CD4-positive, alpha-beta T cell (primary cell): ENCODE measurements at places on chromosomes 5 and 9.

DNA sequence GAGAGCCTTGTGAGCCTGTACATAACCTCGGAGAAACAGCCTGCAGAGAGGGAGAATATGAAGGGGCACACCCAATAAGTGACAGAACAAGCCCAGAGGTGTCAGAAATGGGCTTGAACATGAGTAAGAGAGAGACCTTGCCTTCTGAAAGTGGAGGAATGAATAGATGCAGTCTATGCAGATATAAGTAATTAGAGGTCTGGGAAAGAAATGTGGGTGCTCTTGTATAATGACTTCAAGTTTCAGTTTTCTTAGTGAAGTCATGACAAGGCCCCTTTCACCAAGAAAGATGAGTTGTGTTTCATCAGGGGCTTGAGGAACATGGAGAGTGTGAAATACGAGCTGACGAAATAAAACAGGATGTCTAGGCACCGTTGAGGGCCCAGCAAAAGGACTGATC, 15.1 kb downstream of the GRAMD2B start:
- H3K4me1 ChIP-seq: peaks cover under 1% of the 10 kb centered on the region
- H3K4me3 ChIP-seq: no peak overlapping the region
- H3K27me3 ChIP-seq: no peaks in the 10 kb centered on the region
- H3K36me3 ChIP-seq: no peaks in the 10 kb centered on the region

DNA sequence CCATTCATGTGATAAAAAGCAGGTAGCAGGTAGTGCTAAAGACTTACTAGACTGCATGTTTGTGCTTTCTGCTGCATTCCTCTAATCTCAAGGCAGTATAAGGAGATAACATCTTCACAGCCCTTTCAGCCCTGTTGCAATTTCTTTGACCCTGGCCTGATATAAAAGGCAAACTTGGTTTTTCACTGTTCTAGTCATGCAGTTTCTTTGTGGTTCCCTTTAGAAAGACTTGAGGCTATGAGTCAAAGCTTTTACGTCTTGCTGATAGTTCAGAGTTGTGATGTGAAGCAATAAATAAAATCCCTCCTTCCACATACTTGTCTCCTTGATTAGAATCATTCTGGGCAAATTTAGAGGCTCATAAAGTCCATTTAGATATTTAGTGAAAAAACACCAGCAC, 88.6 kb upstream of the CDKN2B start:
- peaks cover 6% of the 10 kb centered on the region for H3K27me3 ChIP-seq
- no peaks in the 10 kb centered on the region for H3K36me3 ChIP-seq
- DNase-seq: no peak
- H3K27ac ChIP-seq: no peak overlapping the region

- no peaks in the 10 kb centered on the region for H3K4me1 ChIP-seq
- DNase-seq: no peak
- H3K4me3 ChIP-seq: no peak overlapping the region
- no peaks in the 10 kb centered on the region for H3K27me3 ChIP-seq
- H3K27ac ChIP-seq: no peak overlapping the region
Observed at GRCh38 chr5:103648086-103648485, 85.5 kb upstream of the NUDT12 start.

DNA sequence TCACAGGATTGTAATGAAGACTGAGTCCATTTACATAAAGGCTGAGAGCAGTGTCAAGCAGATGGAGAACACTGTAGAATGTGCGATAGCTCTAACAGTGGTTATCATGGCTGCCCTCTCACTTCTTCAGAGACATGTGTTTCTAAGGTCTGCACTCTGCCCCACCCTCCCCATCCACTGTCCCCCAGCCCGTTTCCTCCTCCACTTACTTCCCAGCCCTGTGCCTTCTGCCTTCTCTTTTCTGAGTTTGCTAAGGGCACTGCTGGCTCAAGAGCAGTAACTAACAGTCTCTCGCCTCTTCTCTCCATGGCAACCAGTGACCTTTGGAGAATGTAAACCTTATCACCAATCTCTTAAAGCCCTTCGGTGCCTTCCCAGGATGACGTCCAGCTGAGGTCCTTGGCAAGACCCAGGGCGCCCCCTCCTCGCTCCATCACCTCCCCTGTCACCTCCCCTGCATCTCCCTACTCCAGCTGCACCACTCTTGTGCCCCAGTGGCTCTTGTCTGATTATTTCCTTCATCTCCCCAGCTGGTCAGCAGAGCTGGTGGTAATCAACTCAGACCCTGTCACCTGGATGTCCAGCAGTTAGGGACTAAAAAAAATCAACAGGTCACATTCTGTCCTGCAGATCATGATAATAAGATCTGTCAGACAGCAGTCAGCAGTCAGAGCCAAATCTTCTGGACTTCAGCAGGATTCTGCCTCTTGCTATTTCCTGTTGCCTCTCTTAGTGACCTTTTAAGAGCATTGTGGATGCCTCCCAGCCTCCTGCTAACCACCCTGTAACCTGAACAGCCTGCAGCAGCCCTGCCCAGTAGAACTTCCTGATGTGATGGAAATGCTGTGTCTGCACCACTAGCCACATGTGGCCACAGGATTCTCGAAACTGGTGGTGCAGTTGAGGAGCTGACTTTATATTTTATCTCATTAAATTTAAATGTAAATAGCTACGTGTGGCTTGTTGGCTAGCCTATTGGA, 9.0 kb downstream of the FXN start:
- no peaks in the 10 kb centered on the region for H3K27me3 ChIP-seq
- no peak overlapping the region for H3K4me3 ChIP-seq
- DNase-seq: no peak
- peaks cover 40% of the 10 kb centered on the region for H3K36me3 ChIP-seq
- peaks cover 4% of the 10 kb centered on the region for H3K4me1 ChIP-seq

GRCh38 chr5:106882035-106882434, 788.7 kb downstream of the EFNA5 start:
- no peaks in the 10 kb centered on the region for H3K36me3 ChIP-seq
- H3K27ac ChIP-seq: no peak overlapping the region
- no peak for DNase-seq
- no peaks in the 10 kb centered on the region for H3K4me1 ChIP-seq
- no peak overlapping the region for H3K4me3 ChIP-seq
- no peaks in the 10 kb centered on the region for H3K27me3 ChIP-seq

- H3K27me3 ChIP-seq: no peaks in the 10 kb centered on the region
- no peak overlapping the region for H3K27ac ChIP-seq
Observed at GRCh38 chr9:115010874-115011273, 80.5 kb upstream of the TNFSF8 start.

GRCh38 chr5:160694896-160695295, 157.1 kb downstream of the ATP10B start:
- H3K36me3 ChIP-seq: no peaks in the 10 kb centered on the region
- no peaks in the 10 kb centered on the region for H3K4me1 ChIP-seq
- no peak for DNase-seq
- no peak overlapping the region for H3K4me3 ChIP-seq
- H3K27ac ChIP-seq: no peak overlapping the region

DNA sequence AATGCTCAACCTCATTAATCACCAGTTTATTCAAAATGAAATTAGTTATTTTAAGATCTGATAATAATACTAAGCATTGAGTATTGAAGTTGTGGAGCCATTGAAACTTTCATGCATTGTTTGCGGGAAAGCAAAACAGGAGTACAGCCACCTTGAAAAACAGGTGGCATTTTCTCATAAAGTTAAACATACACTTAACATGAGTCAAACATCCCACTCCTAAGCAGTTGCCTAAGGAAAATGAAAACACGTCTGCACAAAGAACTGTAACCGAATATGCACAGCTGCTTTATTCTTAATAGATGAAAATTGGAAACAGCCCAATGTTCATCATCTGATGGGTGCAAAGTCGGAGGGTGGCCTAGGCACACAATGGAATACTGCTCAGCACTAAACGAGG, 177.3 kb downstream of the IRX2 start:
- H3K27me3 ChIP-seq: no peaks in the 10 kb centered on the region
- H3K4me1 ChIP-seq: no peaks in the 10 kb centered on the region
- H3K36me3 ChIP-seq: no peaks in the 10 kb centered on the region
- no peak overlapping the region for H3K4me3 ChIP-seq
- H3K27ac ChIP-seq: no peak overlapping the region

GRCh38 chr5:111584651-111585050, 72.3 kb upstream of the STARD4 start:
- no peaks in the 10 kb centered on the region for H3K4me1 ChIP-seq
- no peaks in the 10 kb centered on the region for H3K36me3 ChIP-seq
- no peak overlapping the region for H3K27ac ChIP-seq
- H3K27me3 ChIP-seq: no peaks in the 10 kb centered on the region
- no peak for DNase-seq
- H3K4me3 ChIP-seq: no peak overlapping the region

DNA sequence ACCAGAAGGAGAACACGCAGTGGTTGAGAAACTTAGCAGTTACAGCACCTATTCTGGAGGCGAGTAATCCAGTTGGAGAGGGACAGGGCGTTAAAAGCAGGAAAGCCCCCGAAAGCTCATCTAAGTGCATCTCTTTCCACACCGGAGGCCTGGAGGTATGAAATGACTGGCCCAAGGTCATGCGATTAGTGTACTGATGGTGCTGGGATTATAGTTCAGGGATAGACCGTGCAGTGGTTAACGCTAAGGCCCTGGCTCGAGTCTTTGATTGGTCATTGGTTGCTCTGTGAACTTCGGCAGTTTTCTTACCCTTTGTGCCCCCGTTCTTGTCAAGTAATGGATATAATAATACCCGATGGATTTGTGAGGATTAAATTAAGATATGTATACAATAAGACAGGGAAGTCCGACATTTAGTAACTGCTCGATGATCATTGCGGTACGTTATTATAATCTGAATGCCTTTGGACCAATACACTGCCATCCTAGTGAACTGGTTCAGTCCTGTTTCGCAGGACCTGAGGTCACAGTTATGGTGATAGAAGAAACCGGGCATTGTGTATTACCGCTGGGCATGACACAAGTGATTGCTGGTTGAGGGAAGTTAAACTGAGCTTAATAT, 960 bp downstream of the CANX start:
- H3K27me3 ChIP-seq: no peaks in the 10 kb centered on the region
- peak; percentile 54 for DNase-seq
- H3K27ac ChIP-seq: peak overlapping the region; percentile 85

DNA sequence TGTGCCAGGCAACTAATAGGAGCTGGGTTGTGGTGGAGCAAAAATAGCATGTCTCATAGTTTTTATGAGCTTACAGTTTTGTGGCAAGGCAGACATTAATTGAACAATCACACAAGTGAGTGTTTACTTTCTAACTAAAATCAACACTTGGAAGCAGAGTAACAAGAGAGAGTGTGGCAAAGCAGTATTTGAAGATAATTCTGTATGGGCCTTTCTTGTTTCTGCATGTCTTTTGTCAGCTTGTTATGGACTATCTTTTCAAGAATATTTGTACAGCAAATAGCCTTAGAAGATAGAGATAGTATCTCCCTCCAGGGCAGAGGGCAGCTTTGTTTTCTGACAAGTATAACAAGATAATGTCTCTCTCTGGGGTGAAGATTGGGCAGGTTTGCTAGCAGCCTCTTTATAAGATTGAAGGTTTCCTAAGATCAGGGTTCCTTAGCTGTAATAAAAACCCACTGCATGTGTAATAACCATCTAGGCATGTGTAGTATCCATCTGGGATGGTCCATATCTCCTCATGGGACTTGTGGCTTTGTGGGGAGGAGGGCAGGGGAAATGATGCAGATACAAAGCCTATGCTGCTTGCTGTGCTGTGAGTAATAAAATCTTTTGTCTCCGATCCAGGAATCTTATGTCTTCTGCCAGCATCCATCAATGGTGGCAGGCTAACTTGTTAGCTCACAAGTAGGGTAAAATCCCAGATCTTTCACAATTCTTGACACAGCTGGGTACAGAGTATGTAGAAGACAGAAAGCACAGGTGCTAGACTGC, 479.9 kb downstream of the KDM4C start:
- H3K36me3 ChIP-seq: no peaks in the 10 kb centered on the region
- no peak for DNase-seq
- H3K27me3 ChIP-seq: no peaks in the 10 kb centered on the region
- H3K27ac ChIP-seq: no peak overlapping the region
- no peaks in the 10 kb centered on the region for H3K4me1 ChIP-seq
- H3K4me3 ChIP-seq: no peak overlapping the region

GRCh38 chr5:175728885-175729828, 71.3 kb downstream of the HRH2 start:
- peaks cover 8% of the 10 kb centered on the region for H3K4me1 ChIP-seq
- DNase-seq: peak; percentile 23
- no peak overlapping the region for H3K4me3 ChIP-seq
- H3K36me3 ChIP-seq: no peaks in the 10 kb centered on the region
- peaks cover 10% of the 10 kb centered on the region for H3K27me3 ChIP-seq

- no peak for DNase-seq
- H3K4me1 ChIP-seq: no peaks in the 10 kb centered on the region
- H3K27ac ChIP-seq: no peak overlapping the region
- H3K36me3 ChIP-seq: no peaks in the 10 kb centered on the region
- H3K4me3 ChIP-seq: no peak overlapping the region
- H3K27me3 ChIP-seq: peaks cover 14% of the 10 kb centered on the region
Observed at GRCh38 chr5:943918-944620, 51.4 kb downstream of the TRIP13 start.

- H3K27ac ChIP-seq: no peak overlapping the region
- H3K36me3 ChIP-seq: no peaks in the 10 kb centered on the region
- no peaks in the 10 kb centered on the region for H3K27me3 ChIP-seq
- no peak for DNase-seq
- no peak overlapping the region for H3K4me3 ChIP-seq
- no peaks in the 10 kb centered on the region for H3K4me1 ChIP-seq
Observed at GRCh38 chr5:82639393-82640144, 361.4 kb upstream of the RPS23 start.

DNA sequence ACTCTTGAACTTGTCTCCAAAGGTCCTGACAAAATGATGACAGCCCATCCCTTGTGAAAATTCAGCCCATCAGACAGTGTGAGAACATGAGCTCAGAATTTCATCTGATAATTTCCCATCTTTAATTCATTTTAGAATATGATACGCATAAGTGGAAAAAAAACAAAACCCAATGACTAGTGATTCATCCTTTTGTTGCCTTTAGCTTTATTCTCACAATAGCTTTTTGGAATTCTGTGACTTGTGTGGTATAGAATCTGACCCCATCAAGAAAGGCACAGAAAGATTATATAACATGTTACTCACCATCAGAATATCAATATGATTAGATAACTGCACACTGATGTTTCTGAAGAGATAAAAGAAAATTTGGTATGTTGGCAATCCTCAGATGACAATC, 16.1 kb upstream of the TMED7 start:
- H3K4me1 ChIP-seq: no peaks in the 10 kb centered on the region
- peaks cover 4% of the 10 kb centered on the region for H3K27me3 ChIP-seq
- H3K4me3 ChIP-seq: no peak overlapping the region
- H3K36me3 ChIP-seq: no peaks in the 10 kb centered on the region
- no peak overlapping the region for H3K27ac ChIP-seq

GRCh38 chr5:40010436-40010835, 585.7 kb upstream of the DAB2 start:
- H3K27ac ChIP-seq: no peak overlapping the region
- H3K36me3 ChIP-seq: no peaks in the 10 kb centered on the region
- H3K27me3 ChIP-seq: peaks cover 5% of the 10 kb centered on the region
- no peaks in the 10 kb centered on the region for H3K4me1 ChIP-seq

- H3K4me1 ChIP-seq: peaks cover 16% of the 10 kb centered on the region
- no peaks in the 10 kb centered on the region for H3K27me3 ChIP-seq
- no peak for DNase-seq
- peaks cover 29% of the 10 kb centered on the region for H3K36me3 ChIP-seq
- no peak overlapping the region for H3K27ac ChIP-seq
- peak overlapping the region; percentile 76 for H3K4me3 ChIP-seq
Observed at GRCh38 chr5:115541611-115542010, 3.0 kb downstream of the FEM1C start.

- H3K4me1 ChIP-seq: peaks cover 25% of the 10 kb centered on the region
- no peak overlapping the region for H3K27ac ChIP-seq
- H3K36me3 ChIP-seq: peaks cover 6% of the 10 kb centered on the region
- no peaks in the 10 kb centered on the region for H3K27me3 ChIP-seq
- H3K4me3 ChIP-seq: no peak overlapping the region
Observed at GRCh38 chr5:172852490-172853354, 18.7 kb downstream of the ERGIC1 start.

GRCh38 chr5:143403334-143403592, 223 bp downstream of the NR3C1 start:
- peaks cover 11% of the 10 kb centered on the region for H3K36me3 ChIP-seq
- H3K4me1 ChIP-seq: peaks cover 38% of the 10 kb centered on the region
- H3K27me3 ChIP-seq: no peaks in the 10 kb centered on the region
